Type B pancreatic cell (in vitro differentiated cells): ENCODE measurements at places on chromosomes 1 and 21. TPM values are rescaled to one million over a fixed set of nuclear protein-coding genes. Genes with fewer than 3 reads are reported as not detected.

GRCh38 chr1:95506736-95507414 lies 272.9 kb downstream of the RWDD3 start:
- no peak overlapping the region for H3K27ac ChIP-seq
- H3K27me3 ChIP-seq = peaks cover 5% of the 10 kb centered on the region
- H3K4me1 ChIP-seq = peaks cover 5% of the 10 kb centered on the region

- H3K27ac ChIP-seq = no peak overlapping the region
- H3K27me3 ChIP-seq = peaks cover 95% of the 10 kb centered on the region
- peaks cover 12% of the 10 kb centered on the region for H3K4me1 ChIP-seq
- peak overlapping the region; percentile 95 for H3K4me3 ChIP-seq
- no peak for DNase-seq
Measured at GRCh38 chr1:239388159-239388485, 1.8 kb downstream of the CHRM3 start.

- no peak overlapping the region for H3K4me3 ChIP-seq
- H3K27ac ChIP-seq = no peak overlapping the region
- H3K36me3 ChIP-seq = no peaks in the 10 kb centered on the region
Measured at GRCh38 chr1:207248544-207249198, 72.8 kb upstream of the CD55 start.

GRCh38 chr1:63731117-63732043 lies 42.4 kb upstream of the ROR1 start:
- H3K4me3 ChIP-seq = no peak overlapping the region
- peaks cover 21% of the 10 kb centered on the region for H3K4me1 ChIP-seq
- DNase-seq = no peak

DNA sequence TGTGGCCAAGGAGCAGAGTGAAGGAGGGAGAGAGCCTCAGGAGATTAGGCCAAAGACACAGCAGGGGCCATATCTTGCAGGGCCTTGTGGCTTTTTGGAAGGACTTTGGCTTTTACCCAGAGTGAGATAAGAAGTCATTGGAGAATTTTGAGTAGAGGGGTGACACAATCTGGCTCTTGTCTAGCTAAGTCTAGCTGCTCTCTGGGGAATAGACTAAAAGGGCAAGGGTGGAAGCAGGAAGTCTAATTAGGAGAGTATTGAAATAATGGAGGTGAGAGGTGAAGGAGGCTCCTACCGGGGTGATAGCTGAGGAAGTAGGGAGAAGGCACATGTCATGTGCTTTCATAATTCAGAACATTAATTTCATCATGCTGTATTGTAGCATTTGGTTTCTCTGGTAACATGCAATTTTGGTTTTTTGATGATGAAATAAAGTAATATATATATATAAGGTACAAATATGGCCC lies 34.3 kb upstream of the KCNA3 start:
- peaks cover 14% of the 10 kb centered on the region for H3K27me3 ChIP-seq
- no peaks in the 10 kb centered on the region for H3K4me1 ChIP-seq
- H3K36me3 ChIP-seq = no peaks in the 10 kb centered on the region

GRCh38 chr1:162023547-162024501 lies at the start of gene OLFML2B:
OLFML2B (minus strand) TSS chr1:162023869; CDS start chr1:162023430, 439 bp downstream.
- peak; percentile 84 for DNase-seq
- peak within 1 kb of the TSS; percentile 89 for H3K27ac ChIP-seq
- peaks cover 26% of the 10 kb centered on the region for H3K4me1 ChIP-seq
- H3K36me3 ChIP-seq = peaks cover 2% of the 10 kb centered on the region
- H3K27me3 ChIP-seq = peaks cover 35% of the 10 kb centered on the region

The MAP10 gene
- 2.0 and 3.2 TPM in 2 replicates for total RNA-seq

The LCE3C gene
- not detected in 2 replicates for total RNA-seq

The TMEM269 gene
- total RNA-seq = 0.41 and 0.57 TPM in 2 replicates

The SLC44A3 gene
- total RNA-seq = 19.5 and 33.9 TPM in 2 replicates
